Activated CD4-positive, alpha-beta T cell treated with anti-CD3 and anti-CD28 coated beads, Interleukin-2, amount 50 U/mL, for 1 hour (primary cell): ENCODE measurements at places on chromosomes 3 and 15.

DNA sequence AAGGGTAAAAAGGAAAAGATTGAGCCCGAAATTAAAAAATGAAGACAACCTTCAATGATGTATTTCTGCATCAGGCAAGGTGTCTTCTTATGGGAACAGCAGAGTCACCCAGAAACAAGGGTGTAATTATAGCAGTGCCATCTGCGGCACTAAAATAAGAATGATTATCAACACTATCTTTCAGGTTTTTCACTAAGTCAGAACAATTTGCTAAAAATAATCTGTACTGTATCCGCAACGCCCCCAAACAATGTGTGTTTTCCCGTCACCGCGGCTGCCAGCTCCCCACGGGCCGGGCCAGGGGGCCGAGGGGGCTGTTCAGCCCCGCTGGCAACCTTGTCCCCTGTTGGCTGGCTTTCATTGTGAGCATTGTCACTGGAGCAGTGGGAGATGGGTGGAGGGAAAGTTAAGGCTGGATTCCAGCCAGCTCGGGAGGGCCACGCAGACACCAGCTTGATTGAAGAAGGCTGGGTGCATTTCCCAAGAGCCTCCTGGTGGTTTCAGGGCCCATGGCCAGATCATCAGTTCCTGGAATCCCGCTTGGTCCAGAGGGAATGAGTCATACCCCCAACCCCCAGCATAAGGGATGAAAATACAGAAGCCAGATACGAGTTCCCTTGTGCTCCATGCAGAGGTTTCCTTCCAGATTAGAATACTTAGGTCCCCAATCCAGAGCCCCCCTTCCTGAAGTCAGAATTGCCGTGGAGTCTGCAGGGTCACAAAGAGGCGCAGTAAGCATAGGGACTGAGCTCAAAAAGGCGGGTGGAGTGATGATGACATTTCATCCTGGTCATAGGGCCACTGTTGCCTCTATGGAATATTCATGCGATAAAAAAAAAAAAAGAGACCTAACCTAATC, 90.2 kb upstream of the KLF13 start:
- DNase-seq = no peak

DNA sequence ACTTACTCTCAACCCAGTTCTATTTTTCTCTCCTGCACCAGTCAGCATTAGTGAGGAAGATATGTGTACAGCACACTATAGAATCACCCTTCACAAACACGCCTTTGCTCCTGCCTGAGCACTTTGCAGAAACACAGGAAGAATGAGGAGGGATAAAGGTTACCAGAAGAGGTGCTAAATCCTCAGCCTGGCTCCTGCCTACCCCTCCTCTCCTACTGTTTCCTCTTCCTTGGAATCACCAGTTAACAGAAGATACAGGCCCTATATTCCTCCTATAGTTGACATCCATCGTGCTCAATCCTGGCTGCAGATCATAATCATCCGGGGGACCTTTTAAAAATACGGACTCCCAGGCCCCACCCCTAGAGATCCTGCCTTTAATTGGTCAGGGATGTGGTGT, 28.9 kb downstream of the PARP15 start:
- DNase-seq = no peak

DNA sequence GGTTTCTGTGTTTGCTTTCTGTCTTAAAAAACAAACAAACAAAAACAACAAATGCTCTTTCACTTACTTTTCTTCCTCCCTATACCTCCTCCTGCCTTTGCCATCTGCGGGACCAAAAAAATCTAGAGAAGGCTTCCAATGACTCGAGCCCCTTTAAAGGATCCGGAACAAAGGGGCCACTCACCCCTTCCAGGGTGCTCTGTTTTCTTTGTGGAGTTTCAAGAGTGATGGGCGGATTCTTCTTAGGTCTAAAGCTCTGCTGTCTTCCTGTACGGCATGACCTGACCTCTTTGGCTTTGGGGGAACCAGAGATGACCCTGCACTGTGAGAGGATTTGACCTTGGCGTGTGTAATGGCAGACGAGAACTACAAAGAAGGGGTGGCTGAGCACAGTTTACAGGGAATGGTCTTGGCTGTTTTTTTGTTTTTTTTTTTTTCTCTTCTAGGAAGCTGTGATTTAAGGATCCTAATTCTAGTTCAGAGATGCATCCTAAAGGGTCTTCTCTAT, 2.2 kb upstream of the MUC20 start:
- no peak for DNase-seq

DNA sequence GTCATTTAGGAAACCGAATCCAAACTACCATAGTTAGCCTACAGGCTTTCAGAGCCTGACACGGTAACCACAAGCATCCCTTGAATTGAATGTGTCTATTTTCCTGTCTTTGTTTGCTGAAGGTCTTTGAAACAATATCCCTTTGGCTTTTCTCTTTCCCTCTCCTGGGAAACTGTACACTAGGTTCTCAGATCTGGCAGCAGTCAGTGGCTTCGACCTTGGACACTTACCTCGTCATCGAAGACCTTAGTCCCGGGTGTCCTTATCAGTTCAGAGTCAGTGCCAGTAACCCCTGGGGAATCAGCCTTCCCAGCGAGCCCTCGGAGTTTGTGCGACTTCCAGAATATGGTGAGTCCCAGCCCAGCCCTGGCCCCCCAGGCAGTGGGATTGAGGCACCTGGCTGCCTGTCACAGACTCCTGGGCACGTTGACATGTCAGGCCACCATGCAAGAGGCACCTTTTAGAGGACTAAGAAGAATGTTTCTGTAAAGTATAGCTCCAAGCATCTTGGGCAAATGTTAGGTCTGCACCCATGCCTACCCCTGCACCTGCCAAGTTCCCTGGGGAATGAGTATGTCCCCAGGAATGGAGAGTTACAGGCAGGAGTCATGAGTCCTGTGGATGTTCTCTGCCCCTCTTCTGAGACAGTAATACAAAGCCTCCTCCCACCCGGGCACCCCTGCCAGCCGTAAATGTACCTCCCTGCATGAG, 30.4 kb upstream of the UMPS start:
- no peak for DNase-seq

DNA sequence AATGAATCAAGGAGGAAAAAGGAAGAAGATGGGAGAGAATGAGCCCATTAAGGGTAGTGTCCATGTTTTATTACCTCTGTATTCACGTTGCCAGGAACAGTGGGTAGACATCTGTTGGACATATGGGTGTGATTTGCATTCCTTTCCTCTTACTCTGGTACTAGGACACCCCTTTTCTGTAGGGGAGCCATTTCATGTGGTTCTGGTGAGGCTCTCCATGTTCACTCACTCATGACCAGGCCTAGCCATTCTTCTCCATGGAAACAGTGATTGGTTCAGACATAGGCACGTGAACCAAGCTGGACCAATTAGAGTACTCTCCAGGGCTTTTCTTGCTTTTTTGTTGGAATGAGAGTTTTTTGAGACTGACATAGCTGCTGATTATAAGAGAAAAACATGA, 39.6 kb upstream of the PDCD6IP start:
- DNase-seq = no peak

DNA sequence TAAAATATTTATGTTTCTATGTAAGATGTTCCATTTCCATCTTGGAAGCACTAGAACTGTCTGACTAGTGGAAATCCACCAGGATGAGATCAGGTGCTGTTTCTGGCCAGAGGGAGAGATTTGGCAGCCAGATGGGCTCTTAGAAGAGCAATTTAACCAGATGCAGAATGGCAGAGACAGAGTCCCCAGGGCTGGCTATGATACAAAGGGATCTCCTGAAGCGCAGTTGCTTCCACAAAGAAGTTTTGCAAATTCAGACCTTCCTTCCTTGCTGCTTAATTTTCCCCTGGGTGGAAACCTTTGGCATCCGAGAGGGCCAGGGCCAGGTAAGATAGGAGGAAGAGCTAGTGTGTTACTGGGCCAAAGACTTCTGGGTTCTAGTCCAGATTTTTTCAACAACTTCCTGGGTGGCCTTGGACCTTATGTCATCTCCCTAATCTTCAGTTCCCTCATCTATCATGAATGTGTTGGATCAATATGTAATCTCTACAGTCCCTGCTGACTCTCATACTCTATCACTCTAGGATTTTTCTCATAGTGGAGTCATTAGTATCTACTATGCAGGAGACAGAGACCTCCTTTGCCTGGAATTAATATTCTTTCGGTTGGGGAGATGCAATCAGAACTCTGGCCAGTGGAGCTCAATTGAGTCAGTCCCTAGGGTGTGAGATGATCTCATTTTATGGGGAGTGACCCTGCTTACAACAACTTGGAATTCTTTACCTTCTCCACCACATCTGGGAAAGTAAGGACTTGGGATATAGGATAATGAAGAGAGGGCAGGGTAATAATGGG, 41.1 kb upstream of the NDUFB4 start:
- DNase-seq = no peak

GRCh38 chr3:114928989-114929640, 218.0 kb downstream of the ZBTB20 start:
- no peak for DNase-seq

DNA sequence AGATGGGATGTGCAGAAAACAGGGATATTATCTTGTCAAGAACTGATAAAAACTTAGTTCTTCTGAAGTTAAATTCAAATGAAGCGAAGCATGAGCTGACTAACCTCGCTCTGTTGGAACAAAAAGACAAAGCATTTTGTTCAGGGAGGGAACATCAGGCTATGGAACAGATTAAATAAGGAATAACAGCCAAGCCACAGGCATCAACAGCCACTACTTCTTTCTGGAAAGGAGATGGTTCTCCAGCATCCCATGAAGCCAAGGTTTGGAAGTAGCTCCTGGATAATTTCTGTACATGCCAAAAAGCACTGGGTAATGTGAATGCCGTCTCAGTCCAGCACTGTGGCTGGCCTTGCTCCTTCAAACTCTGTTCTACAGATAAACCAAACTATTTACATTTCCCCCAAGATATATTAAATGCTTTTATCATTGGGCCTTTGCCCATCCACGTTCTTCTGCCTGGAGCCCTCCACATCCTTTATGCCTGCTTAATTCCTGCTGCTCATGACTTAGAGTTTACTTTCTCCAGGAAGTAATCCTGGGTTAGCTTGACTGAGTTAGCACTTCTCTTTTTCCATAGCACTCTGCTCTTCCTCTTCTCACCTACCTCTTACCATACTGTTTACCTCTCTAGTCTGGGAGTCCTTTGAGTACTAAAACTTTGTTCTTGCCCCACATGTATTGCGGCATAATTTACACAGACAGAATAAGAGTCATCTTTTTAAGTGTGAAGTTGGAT, 232.0 kb downstream of the CLSTN2 start:
- DNase-seq = no peak

GRCh38 chr3:40258555-40258954, 51.0 kb upstream of the EIF1B start:
- no peak for DNase-seq

- DNase-seq = no peak
Measured at GRCh38 chr3:150483226-150483625, 63.1 kb downstream of the SERP1 start.

DNA sequence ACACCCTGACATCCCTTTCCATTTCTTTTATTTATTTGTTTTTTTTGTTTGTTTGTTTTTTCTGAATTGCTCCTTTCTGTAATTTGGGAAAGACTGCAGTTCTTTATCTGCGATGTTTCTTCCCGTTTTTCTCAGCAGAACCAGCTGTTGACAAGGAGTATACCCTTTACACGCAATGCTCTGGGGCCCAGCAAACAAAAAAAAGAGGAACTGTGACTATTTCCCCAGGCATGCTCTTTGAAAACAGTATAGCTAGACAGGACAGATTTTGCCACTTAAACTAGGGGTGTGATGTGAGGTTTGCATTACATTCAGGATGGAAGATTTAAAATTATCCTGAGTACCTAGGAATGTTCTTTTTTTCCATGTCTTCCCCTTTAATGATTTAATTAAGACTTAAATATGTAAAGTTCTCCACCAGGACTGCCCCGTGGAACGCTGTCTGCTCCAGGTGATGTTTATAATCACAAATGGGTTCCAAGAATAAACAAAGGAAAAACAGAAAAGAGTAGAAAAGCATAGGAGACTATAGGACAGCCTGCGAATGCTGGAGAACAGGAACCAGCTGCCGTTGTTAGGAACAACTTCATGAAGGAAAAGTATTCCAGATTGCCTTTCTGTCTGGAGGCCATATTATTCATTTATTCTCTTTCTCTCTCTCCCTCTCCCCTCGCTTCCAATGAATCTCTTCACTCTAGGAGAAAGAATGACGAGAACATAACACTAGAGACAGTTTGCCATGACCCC, 43.3 kb downstream of the TGFBR2 start:
- DNase-seq = no peak

GRCh38 chr3:133574260-133574881, 885 bp downstream of the CDV3 start:
- peak; percentile 56 for DNase-seq

DNA sequence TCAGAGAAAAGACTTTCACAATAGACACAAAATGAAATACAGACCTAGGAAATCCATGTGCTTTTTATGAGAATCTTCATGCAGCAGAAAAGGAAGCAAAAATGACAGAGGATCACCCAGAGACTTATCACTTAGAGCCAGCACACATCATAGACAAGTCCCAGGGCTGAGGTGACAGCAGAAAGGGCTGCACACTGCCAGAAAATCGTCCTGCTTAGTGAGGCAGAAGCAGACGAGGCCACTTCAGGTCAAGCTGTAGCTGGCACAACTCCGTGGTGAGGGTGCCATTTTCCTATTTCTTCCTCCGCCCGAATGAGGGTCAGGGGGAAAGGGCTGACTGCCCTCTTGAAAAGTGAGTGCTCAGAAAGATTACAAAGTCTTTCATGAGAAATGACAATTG, 95.9 kb upstream of the TNIK start:
- no peak for DNase-seq

- no peak for DNase-seq
Measured at GRCh38 chr3:43865887-43866528, 175.3 kb downstream of the ABHD5 start.

- no peak for DNase-seq
Measured at GRCh38 chr15:28081594-28081993, 17.5 kb downstream of the OCA2 start.

DNA sequence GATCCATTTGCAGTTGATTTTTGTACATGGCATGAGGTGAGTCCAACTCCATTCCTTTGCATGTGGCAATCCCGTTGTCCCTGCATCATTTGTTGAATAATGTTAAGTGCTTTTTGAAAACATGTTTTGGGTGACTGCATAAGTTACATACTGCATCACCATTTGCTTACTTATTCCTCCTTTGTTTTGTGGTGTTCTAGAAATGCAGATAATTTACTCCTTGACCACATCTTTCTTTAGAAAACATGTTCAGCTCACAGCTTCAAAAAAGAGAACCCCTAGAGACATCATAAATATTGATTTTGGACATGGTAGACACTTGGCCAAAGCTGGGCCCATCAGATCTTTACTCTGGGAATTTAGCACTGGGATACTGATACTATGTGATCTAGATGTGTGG, 135.3 kb upstream of the DAZL start:
- DNase-seq = no peak

DNA sequence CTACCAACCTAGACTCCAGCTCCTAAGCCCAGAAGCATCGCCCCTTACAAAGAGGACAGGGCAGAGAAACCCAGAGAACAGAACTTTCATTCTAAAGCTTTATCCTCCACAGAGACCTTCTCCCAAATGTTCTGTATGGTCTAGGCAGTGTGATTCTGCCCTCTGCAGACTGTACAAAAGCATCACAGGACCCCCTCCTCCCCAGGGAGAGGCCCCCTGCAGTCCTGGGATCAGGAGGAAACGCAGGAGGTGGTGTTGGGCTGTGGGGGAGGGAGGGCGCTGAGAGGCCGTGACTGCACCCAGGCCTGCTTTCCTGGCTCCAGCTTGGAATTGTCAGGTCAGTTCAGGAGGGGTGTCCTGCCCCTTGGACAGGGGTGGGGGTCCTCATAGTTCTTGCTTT, 101.3 kb downstream of the DGKG start:
- DNase-seq = no peak

GRCh38 chr3:37627951-37628620, 233.6 kb upstream of the CTDSPL start:
- no peak for DNase-seq
